SK-N-SH (cell line): ENCODE measurements at places on chromosomes 5 and 9.

DNA sequence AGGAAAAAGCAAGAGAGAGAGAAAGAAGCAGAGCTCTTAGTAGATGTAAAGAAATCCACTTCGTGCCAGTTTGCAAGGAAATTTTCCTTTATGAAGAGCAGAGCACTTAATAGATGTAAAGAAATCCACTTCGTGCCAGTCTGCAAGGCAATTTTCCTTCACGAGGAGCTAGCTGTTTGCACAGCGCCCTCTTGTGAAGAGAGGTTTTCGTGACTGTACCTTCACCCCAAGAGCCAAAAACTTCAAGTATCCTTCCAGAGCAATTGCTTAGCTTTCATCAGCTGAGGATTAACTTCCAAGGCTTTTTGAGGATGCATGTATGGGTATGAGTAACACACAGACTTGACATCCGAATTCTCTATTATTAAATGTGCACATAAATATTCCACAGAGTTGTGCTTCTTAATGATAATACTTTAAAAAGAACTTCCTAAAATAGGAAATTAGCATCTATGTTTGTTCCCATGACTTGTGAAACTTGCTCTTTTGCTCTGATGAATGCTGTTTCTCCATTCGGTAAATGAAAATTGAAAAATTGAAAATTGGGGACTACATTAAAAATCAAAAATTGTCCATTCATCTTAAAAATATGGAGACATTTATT lies 525.6 kb downstream of the PDE4D start:
- DNase-seq: peak; percentile 39

DNA sequence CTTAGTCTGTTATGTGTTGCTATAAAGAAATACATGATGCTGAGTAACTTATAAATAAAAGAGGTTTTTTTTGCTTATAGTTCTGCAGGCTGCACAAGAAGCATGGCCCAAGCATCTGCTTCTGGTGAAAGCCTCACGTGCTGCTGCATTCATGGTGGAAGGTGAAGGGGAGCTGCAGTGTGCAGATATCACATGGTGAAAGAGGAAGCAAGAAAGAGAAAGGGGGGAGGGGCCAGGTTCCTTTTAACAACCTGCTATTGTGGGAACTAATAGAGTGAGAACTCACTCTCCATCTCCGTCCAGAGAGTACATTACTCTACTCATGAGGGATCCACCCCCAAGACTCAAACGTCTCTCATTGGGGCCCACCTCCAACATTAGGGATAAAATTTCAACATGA lies 12.5 kb upstream of the PARP8 start:
- DNase-seq: no peak

GRCh38 chr5:157785801-157786200 lies 42.3 kb downstream of the LSM11 start:
- no peak for DNase-seq

GRCh38 chr5:167861928-167862426 lies 429.5 kb upstream of the WWC1 start:
- no peak for DNase-seq

DNA sequence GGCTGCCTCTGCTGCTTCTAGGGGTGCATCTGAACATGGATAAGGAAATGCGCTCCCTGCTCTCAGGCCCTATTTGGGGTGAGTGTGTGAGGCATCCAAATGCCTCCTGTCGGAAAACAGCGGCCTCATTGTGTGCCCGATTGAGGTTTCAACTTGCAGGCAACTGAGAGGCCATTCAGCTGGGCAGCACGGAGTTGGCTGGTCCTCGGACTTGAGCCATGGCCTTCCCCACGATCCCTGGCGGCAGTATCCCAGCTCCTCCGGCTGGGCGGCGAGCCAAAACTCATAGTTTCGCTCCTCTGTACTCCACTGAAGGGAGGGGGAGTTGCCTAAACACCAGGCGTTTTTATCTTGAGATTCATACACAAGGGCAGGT lies 597.3 kb upstream of the SGCD start:
- peak; percentile 26 for DNase-seq

GRCh38 chr5:139725073-139725830 lies 70.4 kb upstream of the PSD2 start:
- peak; percentile 85 for DNase-seq

- no peak for DNase-seq
These were observed 57.9 kb downstream of the PBX3 start for GRCh38 chr9:125805057-125805456.

DNA sequence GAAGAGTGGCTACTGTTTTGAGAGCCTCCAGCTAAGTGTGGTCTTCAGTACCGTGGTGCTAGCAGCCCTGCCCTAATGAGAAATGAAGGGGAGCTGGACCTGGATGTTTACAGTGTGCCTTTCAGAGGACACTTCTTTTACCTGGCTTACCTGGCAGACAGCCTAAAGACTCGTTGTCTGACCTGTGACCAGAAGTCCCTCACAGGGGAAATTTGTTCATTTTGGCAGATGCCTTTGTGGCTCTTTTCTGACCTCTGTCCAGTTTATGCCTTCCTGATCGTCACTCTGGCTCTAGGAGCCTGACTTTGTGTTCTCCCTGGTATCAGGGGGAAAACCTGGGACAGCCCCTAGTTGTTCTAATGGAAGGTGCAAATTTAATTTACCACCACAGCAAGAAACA lies 475.1 kb downstream of the DMRTA1 start:
- no peak for DNase-seq
